ENCODE measurements at places on chromosomes 1 and 21. TPM values are rescaled to one million over a fixed set of nuclear protein-coding genes. Genes with fewer than 3 reads are reported as not detected.
A peak's percentile ranks its signal among the peaks of the same experiment; 100 is the strongest.

Gene HSD3B2
- total RNA-seq: not detected

- DNase-seq: no peak
These were observed 5.4 kb downstream of the PAX7 start for GRCh38 chr1:18635891-18636595.

- DNase-seq: no peak
These were observed 58.6 kb upstream of the ARHGAP29 start for GRCh38 chr1:94296018-94296417.

DNA sequence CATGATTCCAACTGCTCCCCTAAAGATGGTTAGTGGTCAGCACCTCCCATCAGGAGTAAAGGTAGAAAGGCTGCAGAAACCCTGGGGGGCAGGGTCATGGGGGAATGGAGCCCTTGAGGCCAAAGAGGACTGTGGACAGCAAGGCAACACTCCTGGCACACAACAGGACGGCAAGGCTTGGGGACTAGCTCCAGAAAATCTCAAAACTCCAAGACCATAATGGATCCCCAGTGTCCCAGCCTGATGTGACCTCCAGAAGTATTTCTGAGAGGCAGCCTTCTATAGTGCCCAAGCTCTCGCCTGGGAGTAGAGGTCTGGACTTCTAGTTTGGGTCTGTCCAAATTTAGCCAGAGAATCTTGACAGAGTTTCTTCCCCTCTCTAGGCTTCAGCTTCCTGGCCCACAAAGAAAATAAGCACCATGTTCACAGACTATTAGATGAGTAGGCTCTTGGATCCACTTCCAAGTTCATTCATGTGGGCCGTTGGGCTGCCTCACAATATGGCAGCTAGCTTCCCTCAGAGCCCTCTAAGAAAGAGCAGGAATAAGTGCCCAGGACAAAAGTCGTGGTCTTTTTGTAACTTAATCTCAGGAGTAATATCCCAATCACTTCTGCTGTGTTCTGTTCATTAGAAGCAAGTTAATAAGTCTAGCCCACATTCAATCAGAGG, 6.9 kb downstream of the CD2 start:
- DNase-seq: no peak

DNA sequence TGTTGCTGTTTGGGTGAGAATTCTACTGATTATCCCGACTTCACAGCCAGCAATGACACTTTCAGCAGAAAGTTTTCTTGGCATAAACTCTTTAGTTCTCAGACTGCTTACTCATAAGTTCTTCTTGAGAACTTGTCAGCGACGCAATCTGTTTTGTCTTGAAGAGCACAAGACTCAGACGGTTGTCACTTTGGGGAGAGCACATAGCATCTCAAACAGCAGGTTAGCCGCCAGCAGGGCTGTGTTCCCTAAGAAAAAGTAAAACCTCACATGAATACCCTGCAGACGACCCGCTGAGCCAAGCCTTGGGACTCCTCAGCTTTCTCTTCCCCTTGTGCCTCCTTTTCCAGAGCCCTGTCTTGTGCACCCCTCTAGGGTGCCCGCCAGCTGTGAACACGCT, 11.4 kb downstream of the AGMAT start:
- DNase-seq: no peak

Gene ETV3L
- 0.23 TPM for total RNA-seq

DNA sequence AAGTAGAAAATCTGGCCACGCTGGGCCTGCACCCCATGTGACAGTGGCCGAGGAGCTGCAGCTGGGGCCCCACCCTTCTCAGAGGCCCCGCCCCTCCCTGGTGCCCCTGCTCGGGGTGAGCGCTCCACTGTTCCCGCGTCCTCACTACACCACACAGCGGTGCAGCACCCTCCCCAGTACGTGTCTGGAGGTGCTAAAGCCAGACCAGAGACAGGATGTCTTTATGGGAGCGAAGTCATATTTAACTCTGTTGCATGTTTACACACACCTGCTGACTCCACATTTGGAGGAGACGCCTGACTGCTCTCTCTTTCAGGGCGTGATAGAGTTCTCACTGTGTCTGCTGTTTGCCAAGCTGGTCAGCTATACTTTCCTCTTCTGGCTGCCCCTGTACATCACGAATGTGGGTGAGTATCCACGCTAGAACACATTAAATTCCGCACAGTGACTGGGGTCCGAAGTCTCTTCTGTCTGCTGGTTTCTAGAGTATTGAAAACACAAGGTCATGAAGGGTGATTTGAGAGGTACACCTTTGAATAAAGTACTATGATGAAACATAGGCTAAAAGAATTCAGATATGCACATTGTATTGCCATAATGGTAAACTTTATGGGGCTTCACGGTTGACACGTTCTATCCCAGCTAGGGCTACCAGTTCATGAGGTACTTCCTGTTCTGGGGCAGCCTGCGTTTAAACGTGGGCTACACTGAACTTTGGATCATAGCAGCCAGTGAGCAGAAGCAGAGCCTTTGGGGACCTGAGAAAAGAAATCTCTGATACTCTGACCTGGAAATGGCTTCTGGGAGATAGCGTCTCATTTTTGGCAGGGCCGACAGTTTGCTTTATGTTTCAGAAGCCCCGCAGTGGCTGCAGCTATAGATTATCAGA, 48.4 kb downstream of the SLC37A1 start:
- no peak for DNase-seq

Gene MAN1C1
- total RNA-seq: 22.6 TPM

GRCh38 chr1:235105051-235106043, 23.3 kb downstream of the TOMM20 start:
- no peak for DNase-seq

DNA sequence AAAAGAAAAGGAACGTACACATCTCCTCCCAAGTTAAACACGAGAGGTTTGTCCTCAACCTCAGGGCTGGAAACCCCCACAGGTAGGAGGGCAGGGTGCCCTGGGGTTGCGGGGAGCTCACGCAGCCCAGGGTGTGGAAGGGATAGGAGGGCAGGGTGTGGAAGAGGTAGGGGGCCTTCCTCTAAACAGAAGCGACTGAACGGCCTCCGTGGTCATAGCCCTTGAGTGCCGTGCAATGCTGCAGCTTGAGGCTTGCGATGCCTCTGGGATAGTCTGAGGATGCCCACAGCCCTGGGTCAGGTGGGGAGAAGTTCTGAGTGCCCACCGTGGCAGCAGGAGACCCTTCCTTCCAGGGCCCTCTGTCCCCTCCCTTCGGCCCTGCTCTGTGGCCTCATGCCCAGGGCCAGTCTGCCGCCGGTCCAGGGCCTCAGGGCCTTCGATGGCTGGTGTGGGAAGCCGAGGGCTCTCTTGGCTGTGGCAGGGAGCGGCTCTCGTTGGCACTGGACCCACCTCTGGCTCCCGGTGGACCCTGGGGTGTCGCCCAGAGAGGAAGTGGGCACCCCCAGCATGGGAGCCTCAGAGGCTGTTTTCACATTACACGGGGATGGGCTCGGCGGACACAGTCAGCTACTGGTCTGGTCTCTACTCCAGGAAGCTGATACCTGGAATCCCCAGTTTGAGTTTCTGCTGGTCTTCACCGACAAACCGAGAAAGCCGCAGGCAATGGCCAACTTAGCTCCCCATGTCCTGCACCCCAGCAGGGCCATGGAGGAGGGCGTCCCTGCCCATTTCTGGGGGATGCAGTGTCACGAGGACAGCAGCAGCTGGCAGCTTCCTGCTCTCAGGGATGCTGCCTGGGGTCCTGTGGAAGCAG, 6.4 kb upstream of the CDK11B start:
- no peak for DNase-seq

GRCh38 chr1:87335175-87335884, 6.7 kb downstream of the LMO4 start:
- DNase-seq: peak; percentile 42

Gene MARK1
- total RNA-seq: 14.6 TPM

DNA sequence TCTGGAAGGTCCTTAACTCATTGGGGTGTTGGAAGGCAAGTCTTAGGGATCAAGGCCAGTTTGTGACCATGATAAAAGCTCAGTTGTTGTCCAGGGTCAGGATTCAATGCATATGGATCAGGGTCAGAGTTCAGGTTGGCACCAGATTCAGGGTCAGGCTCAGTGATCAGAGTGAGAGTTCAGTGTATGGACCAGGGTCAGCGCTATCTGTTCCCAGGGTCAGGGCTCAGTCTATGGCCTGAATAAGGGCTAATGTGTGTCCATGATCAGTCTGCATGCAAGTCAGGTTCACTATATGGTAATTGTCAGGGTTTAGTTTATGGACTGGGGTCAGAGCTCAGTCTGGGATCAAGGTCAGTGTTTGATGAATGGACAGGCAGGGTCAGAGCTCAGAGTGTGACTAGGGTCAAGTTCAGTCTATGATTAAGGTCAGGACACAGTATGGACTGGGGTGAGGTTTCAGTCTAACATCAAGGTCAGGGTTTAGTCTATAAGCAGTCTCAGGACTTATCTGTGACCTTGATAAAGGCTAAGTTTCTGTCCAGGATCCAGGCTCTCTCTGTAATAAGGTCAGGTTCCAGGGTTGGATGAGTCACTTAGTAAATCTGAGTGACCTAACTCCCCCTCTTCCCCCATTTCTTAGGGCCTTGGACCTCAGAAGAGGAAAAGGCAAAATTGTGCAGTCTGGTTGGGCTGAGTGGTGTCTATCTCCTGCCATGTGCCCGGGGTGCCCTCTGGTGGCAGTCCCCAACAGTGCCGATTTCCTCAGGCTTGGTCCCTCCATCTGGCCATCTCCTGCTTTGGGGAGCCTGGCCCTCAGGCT, 23.8 kb downstream of the KNCN start:
- peak; percentile 84 for DNase-seq
